Renal cortical epithelial cell (primary cell): ENCODE measurements at places on chromosomes 3 and 15.

DNA sequence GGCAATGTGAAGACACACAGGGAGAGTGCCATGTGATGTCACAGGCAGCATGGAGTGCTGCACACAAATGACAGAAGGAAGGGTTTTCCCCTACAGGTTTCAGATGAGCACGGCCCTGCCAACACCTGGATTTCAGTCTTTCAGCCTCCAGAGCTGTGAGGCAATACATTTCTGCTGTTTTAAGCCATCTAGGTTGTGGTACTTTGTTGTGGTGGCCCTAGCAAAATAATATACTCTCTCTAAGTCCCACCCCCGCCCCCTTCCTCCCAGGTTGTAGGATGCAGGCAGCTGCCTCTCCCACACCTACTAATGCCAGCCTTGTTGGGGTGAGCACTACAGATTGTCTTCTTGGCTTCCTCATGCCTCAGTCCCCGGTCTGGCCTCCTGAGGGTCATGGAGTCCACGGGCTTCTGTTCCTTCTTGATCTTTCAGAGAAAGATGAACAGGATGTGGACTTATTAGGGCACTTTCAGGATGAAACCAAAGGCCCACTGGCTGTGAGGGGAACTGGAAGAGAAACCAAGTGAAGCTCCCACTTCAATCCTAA, 180.0 kb downstream of the CD47 start:
- no peak for DNase-seq

- peak; percentile 61 for DNase-seq
Observed at GRCh38 chr15:73700041-73700842, 16.1 kb downstream of the CD276 start.

- peak; percentile 38 for DNase-seq
Observed at GRCh38 chr3:32239307-32240158, 1.1 kb downstream of the CMTM8 start.

DNA sequence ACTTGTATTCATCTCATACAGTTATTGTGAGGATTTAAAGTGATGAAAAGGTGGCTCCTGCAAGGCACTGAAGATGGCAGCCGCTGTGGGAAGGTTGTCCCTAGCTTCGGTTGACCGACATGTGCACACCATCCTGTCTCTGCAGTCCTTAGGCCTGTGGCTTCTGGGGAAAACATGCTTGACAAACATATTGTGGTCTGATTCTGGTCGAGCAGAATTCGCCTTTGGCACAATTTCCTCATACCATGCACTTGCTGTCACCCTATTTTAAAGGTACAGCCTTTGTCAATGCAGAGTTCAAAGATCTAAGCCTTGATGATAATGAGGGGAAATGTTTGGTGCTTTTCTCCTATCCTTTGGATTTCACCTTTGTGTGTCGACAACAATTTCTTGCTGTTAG, 50.9 kb downstream of the PRICKLE2 start:
- DNase-seq = peak; percentile 77

- no peak for DNase-seq
Observed at GRCh38 chr15:40090774-40091455, 17.8 kb downstream of the BMF start.

DNA sequence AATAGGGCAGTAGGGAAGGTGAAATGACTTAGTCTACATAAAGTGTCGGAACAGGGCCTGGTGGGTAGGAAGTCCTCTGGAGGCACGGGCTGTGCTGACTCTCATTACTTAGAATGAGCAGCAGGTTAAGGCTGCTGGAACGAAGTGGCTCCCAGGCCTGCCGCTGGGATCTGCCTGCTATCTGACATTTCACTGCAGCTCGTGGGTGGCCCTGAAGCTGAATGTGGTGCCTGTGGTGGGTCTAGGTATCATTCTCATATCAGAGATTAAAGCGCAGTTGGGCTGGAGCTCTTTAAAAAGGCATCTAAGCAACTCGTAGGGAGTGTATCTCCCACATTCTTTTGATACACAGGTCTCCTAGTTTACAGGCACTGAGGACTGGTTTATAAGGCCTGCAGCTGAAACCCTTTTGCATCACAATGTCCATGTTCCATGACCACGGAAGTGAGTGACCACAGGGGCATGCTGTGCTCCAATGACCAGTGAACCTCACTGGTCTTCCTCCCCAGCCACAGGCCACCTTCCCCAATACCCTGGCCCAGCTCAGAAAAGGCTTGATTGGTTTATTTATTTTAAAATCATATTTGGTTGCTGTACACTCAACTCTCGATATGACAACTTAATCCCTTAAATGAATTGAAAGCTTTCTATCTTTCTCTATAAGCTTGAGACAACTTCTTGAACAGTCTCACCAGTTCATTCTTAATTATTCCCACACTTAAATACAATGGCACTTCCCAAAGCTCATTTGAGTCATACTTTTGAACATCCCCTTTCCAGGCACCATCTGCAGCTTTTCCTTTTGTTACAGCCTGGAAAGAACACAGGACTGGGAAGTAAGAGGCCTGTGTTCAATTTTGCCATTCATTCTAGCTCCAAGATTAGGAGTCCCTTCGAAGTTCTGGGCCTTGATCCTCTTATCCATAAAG, 19.0 kb downstream of the ADAMTS9 start:
- DNase-seq = peak; percentile 78

DNA sequence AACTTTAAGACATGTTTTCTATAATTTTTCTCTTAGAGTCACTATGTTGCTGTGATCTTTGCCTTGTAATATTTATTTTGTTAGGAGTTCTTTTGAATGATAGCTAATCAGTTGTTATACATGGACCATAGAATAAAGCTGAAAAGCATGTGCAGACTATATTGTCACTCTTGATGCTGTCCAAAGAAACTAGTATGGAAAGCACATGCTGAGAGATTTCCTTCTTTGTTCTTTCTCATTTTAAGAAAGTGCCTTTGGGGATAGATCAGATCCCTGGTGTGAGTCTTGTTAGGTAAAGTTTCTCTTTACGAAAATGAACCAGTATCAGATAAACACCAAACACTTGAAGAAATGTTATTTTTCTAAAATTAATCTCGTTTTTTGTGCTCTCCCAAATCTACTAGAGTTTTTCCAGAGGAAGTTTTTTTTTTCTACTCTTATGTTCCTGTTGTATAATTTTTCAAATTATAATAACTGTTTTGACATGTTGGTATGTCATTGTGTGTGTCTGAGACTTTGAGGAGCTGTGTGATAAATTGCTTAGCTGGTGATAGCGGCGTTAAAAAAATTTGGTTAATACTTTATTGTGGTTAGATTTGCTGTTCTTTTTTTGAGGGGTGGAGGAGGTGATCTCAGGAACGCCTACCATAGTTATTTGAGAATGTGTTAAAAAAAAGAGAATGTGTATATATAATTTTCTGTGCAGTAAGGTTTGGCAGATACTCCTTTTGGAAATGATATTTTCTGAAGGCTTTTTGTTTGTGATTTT, 2.2 kb downstream of the PIAS1 start:
- no peak for DNase-seq

- DNase-seq = no peak
Observed at GRCh38 chr15:44145495-44145894, 49.6 kb downstream of the FRMD5 start.

DNA sequence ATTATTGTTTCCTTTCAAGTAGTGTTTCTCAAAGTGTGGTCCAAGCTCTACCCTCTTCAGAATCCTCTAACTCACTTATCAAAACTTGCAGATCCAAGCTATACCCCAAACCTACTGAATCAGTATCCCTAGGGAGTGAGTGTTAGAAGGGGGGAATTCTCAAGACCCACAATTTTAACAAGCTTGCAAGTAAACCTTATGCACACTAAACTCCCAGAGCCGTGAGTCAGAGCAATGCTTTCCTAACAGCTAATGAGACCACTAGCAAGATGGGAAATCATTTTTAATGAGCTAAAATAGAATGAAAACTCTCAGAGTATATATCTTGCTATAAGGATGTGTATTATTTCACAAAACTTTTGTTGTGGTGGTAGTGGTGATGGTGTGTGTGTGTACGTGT, 41.1 kb upstream of the SRGAP3 start:
- DNase-seq = no peak

GRCh38 chr3:119364401-119364800, 70.2 kb downstream of the ARHGAP31 start:
- DNase-seq = no peak

- DNase-seq = no peak
Observed at GRCh38 chr3:135352213-135352612, 557.2 kb downstream of the EPHB1 start.

DNA sequence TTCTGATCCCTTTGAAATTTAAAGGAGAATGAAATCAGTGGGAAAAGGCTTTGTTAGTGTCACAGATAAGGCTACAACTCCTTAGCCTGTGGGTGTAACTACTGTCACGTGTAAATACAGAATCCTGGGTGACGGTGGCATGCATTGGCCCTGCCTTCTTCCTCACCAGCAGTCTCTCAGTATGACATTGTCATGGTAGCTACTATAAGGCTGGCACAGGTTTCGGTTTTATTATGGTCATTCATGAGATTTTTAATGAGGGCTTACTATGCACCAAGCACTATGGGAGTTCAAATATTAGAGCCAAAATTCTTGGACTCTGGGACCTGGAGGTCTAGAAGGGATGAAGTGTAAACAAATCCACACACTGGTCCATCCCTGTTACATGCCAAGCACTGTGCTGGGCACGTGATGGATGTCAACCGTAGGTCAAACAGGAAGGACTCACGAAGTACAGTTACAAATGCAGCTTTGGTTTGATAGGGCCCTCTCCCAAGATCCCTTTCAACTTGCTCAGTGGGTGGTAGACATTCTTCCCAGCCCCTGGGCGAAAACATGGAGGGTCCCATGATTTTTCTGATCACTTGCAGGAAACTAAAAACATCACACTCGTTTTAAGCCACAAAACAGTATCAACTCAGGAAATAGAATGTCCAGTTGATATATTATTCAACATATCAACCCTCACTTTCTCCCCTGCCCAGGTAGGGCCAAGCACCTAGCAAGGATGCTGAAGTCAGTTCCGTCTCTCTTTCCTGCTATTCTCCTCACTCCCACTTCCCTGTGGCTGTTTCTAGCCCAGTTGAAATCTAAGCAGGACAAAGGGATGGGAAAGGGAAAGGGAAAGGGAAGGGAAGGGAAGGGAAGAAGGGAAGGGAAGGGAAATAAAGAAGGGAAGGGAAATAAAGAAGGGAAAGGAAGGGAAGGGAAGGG, 25.3 kb downstream of the BFSP2 start:
- no peak for DNase-seq

DNA sequence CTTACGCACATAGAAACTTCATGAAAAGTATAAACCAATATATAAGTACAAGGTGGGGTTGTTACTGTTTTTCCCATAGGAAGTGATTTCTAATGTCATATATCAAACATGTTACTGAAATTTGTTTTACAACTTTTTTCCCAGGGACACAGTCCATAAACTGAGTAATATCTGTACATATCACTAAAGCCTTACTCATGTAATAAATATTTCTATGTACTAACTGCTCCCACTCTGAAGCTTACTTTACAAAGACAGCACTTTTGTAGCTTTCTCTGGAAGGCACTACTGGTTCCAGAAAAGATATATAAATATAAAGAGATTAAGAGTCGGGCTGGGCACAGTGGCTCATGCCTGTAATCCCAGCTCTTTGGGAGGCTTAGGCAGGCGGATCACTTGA, 91.7 kb downstream of the MYO5A start:
- DNase-seq = no peak

DNA sequence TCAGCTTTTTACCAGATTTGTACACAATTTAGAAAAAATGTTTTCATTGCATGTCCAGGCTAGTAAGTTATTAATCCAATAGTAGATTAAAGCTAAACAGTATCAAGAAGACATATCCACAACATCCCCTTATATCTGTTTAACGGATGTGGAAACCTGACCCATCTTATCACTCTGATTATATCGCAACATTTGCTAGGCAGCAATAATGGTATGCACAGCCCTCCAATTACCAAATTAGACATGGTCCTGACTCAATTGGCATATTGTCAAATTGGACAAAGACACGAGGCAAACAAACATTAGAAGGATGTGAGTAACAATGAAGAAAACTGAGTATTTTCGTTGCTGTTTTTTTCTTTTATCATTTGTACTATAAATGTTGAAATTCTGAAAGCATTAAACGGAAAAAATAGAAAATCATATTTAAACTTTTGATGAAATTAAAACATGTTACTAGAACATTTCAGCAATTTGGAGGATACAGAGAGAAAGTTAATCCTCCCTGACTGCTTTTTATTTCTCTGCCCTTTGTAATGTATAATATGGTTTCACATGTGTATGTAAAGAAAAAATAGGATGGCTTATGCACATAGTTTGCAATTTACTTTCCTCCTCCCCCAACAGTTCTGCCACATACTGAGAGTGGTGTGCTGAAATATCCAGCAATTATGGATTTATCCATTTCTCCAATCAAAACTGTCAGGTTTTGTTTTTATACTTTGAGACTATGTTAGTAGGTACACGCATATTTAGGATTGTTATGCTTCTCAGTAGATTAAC, 633.7 kb downstream of the ZIC1 start:
- no peak for DNase-seq

GRCh38 chr3:42511736-42512135, 9.3 kb downstream of the VIPR1 start:
- DNase-seq = no peak

GRCh38 chr3:128598884-128599664, 51.5 kb downstream of the RPN1 start:
- no peak for DNase-seq

- DNase-seq = no peak
Observed at GRCh38 chr15:49383266-49383665, 39.8 kb upstream of the FGF7 start.

GRCh38 chr3:144229953-144230352, 258.3 kb downstream of the DIPK2A start:
- DNase-seq = no peak

GRCh38 chr3:31086148-31086547, 191.7 kb upstream of the GADL1 start:
- no peak for DNase-seq

GRCh38 chr15:40567111-40567510, 2.0 kb upstream of the RPUSD2 start:
- DNase-seq = no peak

DNA sequence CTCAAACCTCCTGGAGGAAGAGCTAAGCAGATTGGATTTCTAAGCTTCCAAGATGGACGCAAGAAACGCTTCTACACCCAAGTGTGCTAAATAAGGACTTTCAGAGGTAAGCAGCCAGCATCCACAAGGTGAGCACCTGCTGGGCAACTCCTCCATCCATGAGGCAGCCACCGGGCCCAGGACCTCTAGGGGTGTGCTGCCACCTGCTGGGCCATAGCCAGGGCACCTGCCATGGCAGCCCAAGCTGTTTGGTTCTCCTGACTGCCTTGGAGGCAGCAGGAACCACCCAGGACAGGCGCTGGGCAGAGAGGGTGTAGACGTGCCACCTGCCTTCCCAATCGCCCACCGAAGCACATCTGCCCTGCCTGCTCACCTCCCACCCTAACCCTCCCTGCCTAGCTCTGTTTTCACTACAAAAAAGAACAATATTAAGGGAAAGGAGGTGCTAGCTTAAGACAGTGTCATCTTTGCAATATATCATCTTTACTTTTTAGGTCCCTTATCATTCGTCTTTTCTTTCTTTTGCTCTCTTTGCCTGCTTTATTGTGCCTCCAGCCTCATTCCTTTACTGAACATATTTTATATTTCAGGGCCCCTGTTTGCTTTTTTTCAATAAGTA, 12.9 kb downstream of the C15orf62 start:
- peak; percentile 46 for DNase-seq

DNA sequence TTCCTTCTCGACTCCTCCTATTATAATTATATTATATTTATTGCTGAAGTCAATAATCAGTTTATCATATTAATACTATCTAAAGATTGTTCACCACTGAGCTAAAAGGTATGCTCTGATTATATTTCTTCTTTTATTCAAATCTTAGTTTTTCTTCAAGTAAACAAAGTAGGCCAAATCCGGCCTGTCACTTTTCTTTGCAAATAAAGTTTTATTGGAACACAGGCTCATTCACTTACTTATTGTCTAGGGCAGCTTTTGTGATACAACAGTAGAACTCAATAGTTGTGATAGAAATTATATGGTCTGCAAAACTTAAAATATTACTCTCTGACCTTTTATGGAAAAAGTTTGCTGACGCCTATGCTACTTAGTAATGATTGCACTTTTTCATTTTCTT, 92.4 kb upstream of the DNAJC19 start:
- DNase-seq = no peak
